ENCODE measurements at places on chromosomes 3 and 15. TPM values are rescaled to one million over a fixed set of nuclear protein-coding genes. Genes with fewer than 3 reads are reported as not detected.

The WHAMM gene
- 3.3 TPM for total RNA-seq

The CPNE4 gene
- 2.0 TPM for total RNA-seq

The TMEM212 gene
- not detected for total RNA-seq

The IQCF5 gene
- not detected for total RNA-seq

- peaks cover 47% of the 10 kb centered on the region for H3K27me3 ChIP-seq
- peak; percentile 44 for DNase-seq
- H3K4me1 ChIP-seq, result no peaks in the 10 kb centered on the region
- no peak overlapping the region for H3K4me3 ChIP-seq
Measured at GRCh38 chr15:31483053-31483985, 156.7 kb downstream of the KLF13 start.

GRCh38 chr3:135869439-135870105 lies 96.0 kb upstream of the PPP2R3A start:
- no peaks in the 10 kb centered on the region for H3K4me1 ChIP-seq
- DNase-seq, result no peak
- H3K4me3 ChIP-seq, result no peak overlapping the region
- H3K27ac ChIP-seq, result no peak overlapping the region

The GPR62 gene
- total RNA-seq, result 0.41 TPM

DNA sequence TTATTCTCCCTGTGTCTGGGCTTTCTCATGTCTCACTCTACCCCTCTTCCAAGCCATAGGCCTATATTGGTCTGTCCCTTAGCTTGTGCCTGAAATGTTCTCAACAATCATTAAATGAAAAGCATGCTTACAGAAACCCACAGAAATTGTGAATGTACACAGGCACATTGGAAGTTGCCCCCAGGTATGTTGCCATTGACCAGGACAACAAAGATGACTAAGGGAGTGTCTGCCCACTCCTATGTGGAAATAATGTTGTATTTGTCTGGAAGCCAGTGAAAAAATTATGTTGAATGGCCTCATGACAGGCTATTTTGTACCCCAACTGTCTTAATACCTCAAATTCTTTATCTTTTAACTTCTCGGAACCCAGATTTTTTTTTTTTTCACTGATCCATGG lies 102.0 kb downstream of the TPRG1 start:
- no peak for DNase-seq
- no peak overlapping the region for H3K27ac ChIP-seq
- no peaks in the 10 kb centered on the region for H3K4me1 ChIP-seq
- no peak overlapping the region for H3K4me3 ChIP-seq
- peaks cover 63% of the 10 kb centered on the region for H3K27me3 ChIP-seq

The PRR20G gene
- total RNA-seq, result not detected

The GAP43 gene
- 1.5 TPM for total RNA-seq

DNA sequence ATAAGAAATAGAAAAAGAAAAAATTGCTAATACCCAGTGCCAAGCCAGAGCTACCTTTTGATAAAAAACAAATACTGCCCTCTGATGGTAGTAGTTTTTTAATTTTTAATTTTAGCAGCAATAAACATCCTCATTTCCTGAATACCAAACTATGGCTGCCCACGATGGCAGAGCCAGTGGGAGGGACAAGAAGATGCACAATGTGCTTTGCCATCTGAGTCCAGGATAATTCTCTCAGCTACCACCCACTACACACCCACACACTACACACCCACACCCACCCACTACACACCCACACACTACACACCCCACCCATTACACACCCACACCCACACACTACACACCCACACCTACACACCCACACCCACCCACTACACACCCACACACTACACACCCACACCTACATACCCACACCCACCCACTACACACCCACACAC lies 17.8 kb downstream of the CEP19 start:
- no peak overlapping the region for H3K4me3 ChIP-seq
- no peaks in the 10 kb centered on the region for H3K36me3 ChIP-seq
- H3K4me1 ChIP-seq, result no peaks in the 10 kb centered on the region
- H3K27me3 ChIP-seq, result no peaks in the 10 kb centered on the region
- no peak for DNase-seq

DNA sequence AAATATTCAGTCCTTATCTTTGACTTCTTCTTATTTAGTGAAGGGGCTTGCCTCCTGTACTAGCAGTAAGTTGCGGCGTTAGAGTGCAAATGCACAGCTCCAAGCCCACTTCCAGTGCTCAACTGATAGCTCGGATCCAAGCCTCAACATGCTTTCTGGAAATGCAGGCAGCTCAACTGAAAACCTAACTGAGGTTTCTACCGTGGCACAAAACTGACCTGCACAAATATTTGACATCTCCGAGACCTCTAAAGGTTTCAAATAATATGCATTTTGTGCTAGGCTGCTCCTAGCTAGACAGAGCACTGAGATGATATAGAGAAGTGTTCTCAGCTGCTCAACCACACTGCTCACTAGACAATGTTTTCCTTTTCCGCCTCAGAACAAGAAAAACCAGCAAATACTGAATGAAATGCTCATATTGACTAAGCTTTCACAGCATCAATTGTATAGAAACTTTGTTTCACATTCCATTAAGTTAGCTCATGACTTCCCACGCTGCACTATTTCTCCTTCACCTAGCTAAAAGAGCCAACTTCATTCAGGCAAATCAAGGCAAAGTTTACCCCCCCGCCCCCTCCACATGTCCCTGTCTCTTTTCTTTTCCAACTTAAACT lies 822 bp downstream of the ZNF385D start:
- peak overlapping the region; percentile 82 for H3K4me3 ChIP-seq
- no peaks in the 10 kb centered on the region for H3K36me3 ChIP-seq
- H3K4me1 ChIP-seq, result no peaks in the 10 kb centered on the region
- H3K27me3 ChIP-seq, result peaks cover 19% of the 10 kb centered on the region
- DNase-seq, result peak; percentile 48

The SLC35G2 gene
- total RNA-seq, result 2.1 TPM

The ZXDC gene
- 29.8 TPM for total RNA-seq

Data from endodermal cell (in vitro differentiated cells).